ENCODE measurements at places on chromosomes 7 and 10.

DNA sequence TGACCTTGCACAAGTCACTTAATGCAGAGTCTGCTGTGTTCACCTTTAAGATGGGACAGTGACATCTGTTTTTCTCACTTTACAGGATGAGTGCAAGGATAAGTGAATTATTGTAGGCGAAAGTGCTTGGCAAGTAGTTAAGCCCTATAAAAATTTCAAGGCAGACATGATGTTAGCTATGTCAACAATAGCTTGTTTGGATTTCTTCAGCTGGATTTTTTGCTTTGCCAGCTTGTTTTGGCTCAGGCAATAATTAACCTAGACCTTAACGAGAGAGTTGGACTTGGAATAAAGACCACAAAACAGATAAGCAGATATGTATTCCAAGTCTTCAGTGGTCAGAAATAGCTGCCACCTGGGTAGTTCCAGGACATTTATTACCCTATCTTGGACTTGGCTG lies 255.2 kb downstream of the ARL4A start:
- DNase-seq: no peak

DNA sequence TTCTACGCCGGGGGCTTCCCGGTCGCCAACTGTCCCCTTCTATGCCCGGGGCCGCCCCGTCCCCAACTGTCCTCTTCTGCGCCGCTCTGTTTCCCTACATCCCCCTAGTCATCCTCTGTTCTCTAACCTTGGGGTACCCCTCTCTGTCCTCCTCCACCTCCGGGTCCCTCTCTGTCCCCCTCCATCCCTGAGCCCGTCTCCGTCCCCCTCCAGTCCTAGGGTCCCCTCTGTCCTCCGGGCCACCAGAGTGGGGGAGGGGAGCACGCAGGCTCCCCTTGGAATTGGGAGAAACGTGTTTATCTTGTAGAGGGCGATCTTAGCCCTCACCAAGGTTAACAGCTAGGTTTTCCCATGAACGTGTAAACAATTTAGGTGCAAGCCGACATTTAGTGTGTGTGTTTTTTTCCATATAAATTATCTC lies 852 bp upstream of the KLF6 start:
- peak; percentile 23 for DNase-seq

DNA sequence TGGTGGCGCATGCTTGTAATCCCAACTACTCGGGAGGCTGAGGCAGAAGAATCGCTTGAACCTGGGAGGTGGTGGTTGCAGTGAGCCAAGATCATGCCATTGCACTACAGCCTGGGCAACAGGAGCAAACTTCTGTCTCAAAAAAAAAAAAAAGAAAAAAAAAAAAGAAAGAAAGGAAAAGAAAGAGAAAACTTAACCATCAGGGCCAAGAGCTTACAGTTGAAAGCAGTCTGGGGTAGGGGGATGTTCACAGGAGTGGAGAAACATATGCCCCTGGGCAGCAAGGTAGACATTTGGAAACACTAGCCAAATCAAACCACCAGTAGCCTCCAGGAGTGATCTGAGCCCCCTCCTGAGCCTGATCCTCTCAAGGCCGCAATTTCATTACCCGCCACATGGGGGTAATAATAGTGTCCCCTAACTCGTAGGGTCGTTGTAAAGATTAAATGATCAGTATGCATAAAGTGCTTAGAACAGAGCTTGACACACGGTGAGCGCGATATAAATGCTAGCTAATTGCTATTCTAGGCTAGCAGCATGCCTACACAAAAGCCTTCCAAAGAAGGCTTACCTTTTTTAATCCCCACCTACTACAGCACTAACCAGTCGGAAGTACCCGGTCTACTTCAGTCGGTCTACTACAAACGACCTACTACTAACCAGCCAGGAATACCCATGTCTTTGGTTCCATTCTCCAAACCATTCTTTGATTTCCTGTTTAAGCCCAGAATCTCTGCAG lies 274.3 kb upstream of the NEBL start:
- DNase-seq: no peak

DNA sequence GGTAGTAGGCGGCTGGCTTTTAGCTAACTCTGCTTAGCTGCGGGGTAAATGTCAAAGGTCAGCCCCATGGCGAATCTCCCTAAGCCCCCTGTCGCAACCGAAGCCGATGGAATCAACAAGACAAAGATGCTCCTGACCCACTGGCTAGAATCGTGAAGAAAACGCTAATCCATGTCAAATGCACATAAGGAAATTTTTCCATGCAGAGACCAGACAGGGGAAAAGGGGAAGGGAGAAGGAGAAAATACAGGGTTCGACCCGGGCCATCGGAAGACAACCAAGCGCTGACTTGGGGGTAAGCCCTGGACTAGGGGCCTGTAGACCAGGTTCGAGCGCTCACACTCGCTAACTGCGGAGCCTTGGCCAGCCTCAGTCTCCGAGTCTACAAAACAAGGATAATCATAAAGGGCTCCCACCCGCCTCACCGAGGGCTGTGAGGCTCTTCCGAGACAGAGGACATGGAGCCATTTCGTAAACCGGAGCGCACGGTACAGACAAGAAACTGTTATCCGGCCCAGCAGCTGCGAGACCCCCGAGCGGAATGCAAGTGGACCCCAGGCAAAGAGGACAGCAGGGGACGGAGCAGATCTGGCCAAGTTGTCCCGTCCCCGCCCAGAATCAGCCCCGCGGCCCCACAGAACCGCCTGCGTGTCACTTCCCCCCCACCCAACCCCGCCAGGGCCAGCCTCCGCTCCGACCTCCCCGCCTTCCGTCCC lies 507 bp downstream of the SAR1A start:
- DNase-seq: no peak

DNA sequence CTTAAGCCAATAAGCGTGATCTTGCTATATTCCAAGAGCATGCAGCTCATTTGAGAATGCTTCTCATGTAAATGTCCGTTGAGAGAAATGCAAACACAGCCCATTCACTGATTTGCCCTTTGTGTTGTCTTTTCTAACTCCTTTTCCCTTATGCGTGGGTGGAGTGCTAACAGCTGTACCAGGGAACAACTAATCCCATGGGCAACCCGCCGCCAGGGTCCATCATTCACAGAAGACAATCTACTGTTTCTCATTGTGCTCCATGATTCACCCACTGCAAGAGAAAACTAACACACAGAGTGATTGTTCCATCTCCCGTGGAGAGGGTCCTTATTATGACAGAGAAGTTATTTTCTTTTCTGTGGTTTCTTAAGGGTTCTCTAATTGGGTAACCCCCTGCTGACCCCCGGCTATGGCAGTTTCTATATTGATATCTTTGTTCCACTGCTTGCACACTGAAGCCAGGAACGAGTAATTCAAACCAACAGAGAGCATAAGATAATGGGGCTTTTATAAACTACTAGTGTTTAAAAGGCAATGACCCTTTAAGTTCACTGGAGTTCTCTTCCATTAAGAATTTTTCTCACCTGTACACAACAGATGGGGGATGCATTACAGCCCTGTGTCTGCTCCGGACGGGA lies 298.7 kb downstream of the BAMBI start:
- DNase-seq: peak; percentile 62

DNA sequence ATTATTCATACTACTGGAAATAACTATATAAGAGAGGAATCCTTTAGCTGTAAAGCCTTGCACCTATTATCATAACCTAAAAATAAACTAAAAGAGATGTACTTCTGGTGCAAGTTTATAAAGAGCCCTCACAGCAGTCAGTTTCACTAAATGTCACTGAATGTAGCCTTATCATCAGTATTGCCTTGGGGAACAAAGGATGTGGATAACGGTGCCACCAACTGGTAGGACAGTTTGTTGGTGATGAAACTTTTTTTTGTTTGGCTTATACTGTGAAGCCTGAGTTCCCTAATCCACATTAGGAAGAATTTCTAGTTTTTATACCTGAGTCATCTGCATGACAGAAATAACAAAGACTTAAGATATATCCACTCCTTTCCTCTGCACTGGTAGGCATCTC lies 117.9 kb upstream of the COL1A2 start:
- DNase-seq: no peak

Measured in NCI-H2081 (cell line).